ENCODE measurements at places on chromosomes 5 and 9. TPM values are rescaled to one million over a fixed set of nuclear protein-coding genes. Genes with fewer than 3 reads are reported as not detected.

The SLC30A5 gene
- total RNA-seq: 41.2 TPM

GRCh38 chr9:135144581-135145170 is 57.2 kb downstream of the OLFM1 start:
- no peak for DNase-seq

- no peak for DNase-seq
Measured at GRCh38 chr5:167819406-167819805, 472.0 kb upstream of the WWC1 start.

DNA sequence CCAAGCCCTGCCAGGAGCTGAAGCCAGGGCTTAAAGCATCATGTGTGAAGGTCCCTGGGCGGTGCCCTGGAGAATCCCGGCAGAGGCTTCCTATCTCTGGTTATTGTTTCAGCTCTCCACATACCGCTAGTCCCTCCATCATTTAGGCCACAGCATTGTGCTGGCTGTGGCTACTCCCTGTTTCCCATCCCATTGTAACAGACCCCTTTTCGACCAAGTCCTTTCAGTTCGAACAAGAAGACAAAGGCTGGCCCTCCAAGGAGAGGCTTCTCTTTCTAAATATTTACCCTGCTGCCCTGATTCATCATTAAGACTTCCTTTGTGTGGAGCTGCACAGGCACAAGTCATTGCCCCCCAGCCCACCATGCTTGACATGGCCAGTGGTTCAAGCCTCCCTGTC is 41.6 kb downstream of the NEUROG1 start:
- no peak for DNase-seq

- DNase-seq: no peak
Measured at GRCh38 chr5:59660737-59661136, 232.8 kb downstream of the PDE4D start.

Measured in sciatic nerve (tissue), 2 donors.